IPS DF 6.9 (cell line): ENCODE measurements at places on chromosomes 2 and 18.

GRCh38 chr2:102061962-102062795, 70.4 kb downstream of the IL1R2 start:
- no peak for DNase-seq

DNA sequence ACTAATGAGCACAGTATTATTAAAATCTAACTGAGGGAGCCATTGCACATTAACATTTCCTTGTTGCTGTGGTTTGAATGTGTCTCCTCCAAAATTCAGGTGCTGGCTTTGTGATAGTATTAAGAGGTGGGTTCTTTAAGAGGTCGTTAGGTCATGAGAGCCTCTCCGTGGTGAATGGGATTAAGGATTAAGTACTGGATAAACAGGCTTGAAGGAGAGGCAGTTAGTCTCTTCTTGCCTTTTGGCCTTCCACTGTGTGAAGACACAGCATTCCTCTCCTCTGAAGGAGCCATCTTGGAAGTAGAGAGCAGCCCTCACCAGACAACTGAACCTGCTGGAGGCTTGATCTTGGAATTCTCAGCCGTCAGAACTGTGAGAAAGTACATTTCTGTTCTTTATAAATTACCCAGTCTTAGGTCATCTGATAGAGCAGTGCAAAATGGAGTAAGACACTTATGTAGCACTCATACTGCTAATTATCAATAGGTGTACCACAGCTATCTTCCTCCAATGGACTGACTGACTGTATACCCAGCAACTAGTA, 182.7 kb downstream of the MYO3B start:
- no peak for DNase-seq

DNA sequence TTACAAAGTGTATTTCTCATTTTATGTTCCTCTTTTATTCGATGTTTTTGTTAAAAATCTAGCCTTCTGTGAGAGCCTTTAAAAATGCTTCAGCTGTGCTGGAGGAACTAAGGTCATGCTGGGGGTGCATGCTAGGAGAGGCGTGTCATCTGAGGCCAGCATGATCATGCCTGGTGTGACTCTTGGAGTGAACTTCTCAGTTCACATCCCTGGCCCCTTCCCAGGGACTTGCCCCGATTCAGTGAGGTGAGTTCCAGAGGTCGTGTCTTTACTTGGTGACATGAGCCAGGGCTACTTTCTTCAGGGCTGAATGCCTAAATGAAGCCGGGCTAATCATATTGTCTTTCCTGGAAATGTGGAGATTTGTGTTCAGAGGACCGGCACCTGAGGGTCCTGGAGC, 264.9 kb downstream of the MREG start:
- no peak for DNase-seq

- DNase-seq: no peak
Measured at GRCh38 chr2:29657674-29658073, 263.7 kb downstream of the ALK start.

- DNase-seq: no peak
Measured at GRCh38 chr18:48359626-48360025, 49.6 kb downstream of the ZBTB7C start.

GRCh38 chr2:223967981-223968380, 10.7 kb downstream of the MRPL44 start:
- DNase-seq: no peak
